ENCODE measurements at places on chromosomes 11 and 22. TPM values are rescaled to one million over a fixed set of nuclear protein-coding genes. Genes with fewer than 3 reads are reported as not detected.

CBLIF gene
- not detected for total RNA-seq

ANKRD49 gene
- total RNA-seq, result 21.4 TPM

MRGPRX4 gene
- total RNA-seq, result not detected

SCO2 gene
- total RNA-seq, result 7.9 TPM

PACSIN3 gene
- total RNA-seq, result 5.9 TPM

SHISAL1 gene
- total RNA-seq, result not detected

ZFP91 gene
- 56.5 TPM for total RNA-seq

C11orf91 gene
- total RNA-seq, result 0.32 TPM

RAG2 gene
- total RNA-seq, result not detected

CCDC157 gene
- 5.5 TPM for total RNA-seq

All from T-helper 2 cell treated with Interferon-gamma antibody and Interleukin-4, amounts not matched to agents 100 ng/mL and 5 ng/mL, for 36 hours (primary cell).